ENCODE measurements at places on chromosomes 3 and 15.

GRCh38 chr3:55074796-55075195 is 146.9 kb upstream of the LRTM1 start:
- DNase-seq, result no peak

DNA sequence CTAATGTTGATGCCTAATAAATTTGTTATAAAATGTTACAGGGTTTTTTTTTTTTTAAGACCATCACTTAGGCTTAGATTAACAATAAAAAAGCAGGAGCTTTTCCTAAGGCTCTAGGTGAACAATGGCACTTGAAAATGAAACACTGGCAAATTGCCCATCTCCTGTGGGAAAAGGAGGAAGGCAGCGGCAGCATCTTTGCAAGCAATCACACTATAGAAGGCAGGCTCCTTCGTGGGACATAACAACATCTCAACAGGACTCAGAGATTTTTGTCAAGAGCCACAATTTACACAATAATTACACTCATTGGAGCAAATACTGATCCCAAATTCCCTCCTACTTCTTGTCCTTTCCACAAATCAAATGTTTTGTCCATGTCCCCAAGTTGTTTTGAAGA is 646.7 kb downstream of the ROBO2 start:
- DNase-seq, result no peak

DNA sequence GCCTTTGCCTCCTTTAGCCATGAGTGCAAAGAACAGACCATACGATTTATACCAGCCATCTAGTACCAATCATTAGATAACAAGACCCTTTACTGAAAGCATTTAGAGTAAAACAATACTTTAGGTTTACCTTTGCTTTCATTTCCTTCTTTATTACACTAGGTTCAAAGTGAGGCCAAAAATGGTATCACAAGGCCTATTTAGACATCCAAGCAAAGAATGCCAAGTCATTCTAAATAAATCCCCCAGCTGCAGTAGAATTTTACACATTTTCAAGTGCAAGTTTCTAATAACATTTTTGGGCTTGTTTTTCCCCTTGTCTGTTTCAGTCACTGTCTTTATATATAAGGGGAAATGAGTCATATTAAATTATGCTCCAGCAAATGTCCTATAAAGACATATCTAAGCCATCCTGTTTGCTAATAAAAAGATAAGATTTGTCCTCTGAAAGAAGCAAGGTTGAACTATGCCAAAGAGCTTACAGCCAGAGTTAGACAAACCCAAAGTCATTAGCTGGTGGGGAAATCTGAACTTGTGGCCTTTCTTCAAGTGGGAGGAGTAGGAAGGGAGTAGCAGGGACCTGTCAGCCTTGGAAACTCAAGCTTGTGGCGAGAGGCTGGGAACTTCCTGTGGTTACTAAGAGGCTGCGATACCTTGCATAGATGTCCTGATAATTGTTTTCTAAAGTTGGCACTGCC is 232.7 kb downstream of the MECOM start:
- no peak for DNase-seq

- DNase-seq, result no peak
Measured at GRCh38 chr3:119747357-119747756, 34.5 kb upstream of the NR1I2 start.

GRCh38 chr3:190497811-190498210 is 16.1 kb upstream of the IL1RAP start:
- DNase-seq, result no peak

- no peak for DNase-seq
Measured at GRCh38 chr3:140953028-140953960, 11.7 kb downstream of the SLC25A36 start.

DNA sequence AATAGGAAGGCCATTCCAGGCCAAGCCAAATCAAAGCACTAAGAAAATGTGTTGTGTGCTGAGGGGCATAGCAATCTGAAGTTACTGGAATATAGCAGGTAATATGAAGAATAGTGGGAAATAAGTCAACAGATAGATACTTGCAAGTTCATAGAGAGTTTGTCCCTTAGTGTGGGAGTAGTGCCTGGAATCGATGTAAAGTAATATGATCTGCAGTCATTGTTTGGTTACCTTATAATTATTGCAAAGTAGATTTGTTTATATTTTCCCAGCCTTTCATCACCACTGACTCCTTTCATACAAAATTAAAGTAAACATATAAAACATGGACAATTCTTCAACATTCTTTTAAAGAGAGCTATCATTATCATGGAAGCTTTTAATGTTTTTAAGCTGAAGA is 420.9 kb upstream of the NECTIN3 start:
- no peak for DNase-seq

DNA sequence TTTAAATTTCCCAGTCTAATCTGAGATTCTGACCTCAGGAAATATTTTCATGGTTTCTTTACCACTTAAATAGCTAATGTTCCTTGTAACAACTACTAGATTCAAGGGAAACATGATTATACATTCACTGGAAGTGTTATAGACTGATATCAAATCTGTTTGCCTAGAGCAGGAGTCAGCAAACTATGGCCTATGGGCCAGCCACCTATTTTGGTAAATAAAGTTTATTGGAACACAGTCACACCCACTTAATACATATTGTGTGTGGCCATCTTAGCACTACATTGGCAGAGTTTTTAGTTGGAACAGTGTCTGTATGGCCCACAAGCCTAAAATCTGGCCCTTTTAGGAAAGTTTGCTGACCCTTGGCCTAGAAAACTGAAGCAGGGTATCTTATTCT is 50.1 kb downstream of the GLCE start:
- DNase-seq, result no peak

- no peak for DNase-seq
Measured at GRCh38 chr3:106257172-106257571, 388.4 kb upstream of the CBLB start.

- no peak for DNase-seq
Measured at GRCh38 chr3:11774296-11774877, 72.3 kb downstream of the TAMM41 start.

GRCh38 chr3:43838877-43839276 is 148.1 kb downstream of the ABHD5 start:
- no peak for DNase-seq

- DNase-seq, result no peak
Measured at GRCh38 chr3:88611826-88612326, 462.1 kb downstream of the C3orf38 start.

DNA sequence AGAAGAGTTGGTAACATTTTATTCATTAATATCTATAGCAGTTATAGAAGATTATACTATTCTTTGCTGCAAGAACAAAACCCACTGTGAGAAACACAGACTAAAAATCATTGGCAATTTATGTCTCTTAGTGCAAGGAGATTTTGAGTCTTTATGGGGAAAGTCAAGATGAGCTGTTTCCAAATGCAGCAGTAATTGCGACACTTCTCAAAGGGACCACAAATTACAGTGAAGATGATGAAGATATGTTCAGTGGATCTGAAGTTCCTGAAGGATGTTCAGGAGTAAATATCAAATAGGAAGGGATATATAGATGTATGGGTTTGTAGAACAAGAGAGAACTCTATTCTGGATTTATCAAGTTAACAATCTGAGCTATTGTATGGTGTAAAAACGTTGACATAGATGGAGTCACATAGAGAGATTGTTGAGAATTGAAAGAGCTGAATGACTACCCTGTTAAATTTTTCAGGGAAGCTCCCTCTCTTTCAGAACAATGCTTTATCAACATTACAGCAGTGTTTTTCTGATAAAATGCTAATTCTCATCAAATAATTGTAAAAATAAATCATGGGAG is 71.8 kb downstream of the DTWD1 start:
- DNase-seq, result no peak

All from activated naive CD4-positive, alpha-beta T cell treated with anti-CD3 and anti-CD28 coated beads, Interleukin-2, amount 50 U/mL, for 72 hours (primary cell).